ENCODE measurements at places on chromosomes 4 and X.

DNA sequence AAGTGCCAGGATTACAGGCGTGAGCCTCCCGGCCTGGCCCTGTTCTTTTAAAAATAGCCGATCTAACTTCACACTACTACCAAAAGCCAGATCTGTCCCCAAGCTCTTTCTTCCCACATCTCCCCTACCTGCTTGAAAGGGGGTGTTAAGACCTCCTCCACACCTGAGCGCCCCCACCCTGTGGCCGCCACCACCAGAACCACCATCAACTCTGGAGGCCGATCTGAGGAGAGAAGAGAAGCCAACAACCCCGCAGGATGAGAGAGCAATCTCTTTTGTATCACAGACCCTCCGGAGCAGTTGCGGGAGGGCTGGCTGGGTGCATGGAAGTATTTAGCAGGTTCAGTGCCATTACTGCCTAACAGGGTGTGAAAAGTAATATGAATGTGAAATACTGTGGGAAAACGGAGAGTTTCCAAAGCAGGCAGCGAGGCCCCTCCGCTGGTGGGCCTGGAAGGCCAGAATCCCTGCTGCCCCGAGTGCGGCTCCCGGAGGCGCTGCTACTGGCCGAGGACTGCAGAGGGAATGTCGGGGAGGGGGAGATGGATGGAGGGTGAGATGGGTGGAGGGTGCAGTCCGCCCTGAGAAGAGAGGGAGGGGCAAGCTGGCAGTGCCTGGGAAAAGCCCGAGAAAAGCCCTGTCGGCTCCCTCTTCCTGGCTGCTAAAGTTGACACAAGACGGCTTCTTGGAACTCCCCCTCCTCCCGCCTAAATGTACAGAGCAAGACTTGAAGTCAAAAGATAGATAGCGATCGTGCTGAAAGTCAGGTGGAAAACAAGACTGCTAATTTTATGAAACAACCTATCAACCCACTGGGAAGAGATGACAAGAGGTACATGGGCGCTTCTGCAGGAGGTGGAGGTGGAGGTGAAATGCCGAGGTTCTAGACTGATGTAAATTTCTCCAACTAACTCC is 22.3 kb downstream of the HAND2 start:
- DNase-seq: no peak

DNA sequence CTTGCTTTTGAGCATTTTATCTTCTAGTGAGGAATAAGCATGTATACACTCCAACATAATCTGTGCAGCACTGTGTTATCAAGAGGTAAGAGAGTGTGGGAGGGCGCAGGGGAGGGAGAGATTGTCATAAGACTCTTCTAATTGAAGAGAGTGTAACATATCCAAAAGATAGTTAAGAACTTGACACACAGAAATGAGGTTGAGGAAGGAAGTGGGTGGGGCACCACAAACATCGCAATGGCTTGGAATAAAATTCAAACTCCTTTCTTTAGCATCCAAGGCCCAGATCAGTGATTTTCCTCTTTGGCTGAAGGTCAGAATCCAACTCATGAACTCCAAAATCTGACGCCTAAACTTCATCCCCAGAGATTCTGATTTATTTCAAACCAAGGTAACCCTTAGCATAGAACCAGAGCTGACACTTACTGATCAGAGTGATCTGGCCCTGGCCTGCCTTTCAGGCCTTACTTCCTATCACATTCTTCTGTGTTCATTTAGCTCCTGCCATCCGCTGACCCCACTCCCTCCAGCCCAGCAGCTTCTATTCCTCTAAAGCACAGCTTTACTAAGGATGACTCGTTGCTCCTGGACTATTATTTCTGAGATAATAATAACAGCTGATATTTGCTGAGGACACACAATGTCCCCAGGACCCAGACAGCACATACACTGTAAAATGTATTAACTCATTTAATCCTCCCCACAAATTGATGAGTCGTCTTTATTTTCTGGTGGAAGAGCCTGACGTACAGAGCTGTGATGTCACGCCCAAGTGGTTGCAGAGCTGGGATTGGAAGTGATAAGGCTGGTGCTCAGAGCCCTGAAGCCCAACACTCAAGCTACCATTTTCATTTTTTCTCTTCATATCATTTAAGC is 10.6 kb upstream of the CTSO start:
- no peak for DNase-seq

DNA sequence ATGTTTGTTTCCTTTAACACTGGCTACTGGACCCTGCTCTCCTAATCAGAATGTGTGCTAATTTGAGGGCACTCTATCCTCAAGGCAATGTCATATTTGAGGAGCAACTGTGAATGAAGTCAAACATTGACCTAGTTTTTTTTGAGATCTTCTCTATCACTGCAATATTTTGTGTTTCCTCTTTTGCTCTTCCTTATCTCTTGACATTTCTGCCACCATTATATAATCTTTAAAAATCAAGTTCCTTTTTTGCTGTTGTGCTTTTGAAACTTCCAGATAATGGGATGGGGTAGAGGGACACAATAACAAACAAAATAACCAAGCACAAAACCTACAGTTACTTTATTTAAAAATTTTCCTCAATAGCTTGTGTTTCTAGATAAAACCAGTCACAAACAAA is 7.4 kb upstream of the WDFY3 start:
- no peak for DNase-seq

- no peak for DNase-seq
These were observed 48.7 kb upstream of the STX18 start for GRCh38 chr4:4590546-4590945.

- no peak for DNase-seq
These were observed 1.8 kb upstream of the PRPS1 start for GRCh38 chrX:107626481-107626880.

DNA sequence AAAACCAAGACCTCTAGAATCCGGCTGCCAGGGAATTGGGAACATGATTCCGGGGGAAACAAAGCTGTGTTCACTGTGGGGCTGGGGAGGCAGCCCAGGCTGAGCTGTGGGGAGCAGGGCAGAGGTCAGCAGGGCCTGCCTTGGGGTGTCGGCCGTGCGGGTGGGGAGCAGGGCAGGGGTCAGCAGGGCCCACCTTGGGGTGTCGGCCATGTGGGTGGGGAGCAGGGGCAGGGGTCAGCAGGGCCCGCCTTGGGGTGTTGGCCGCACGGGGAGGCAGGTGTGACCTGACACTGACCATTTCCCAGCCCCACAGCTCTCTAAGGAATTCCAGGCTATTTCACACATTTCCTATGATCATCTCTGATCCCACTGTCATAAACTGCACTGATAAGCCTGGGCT is 45.6 kb upstream of the CPLX1 start:
- DNase-seq: no peak

DNA sequence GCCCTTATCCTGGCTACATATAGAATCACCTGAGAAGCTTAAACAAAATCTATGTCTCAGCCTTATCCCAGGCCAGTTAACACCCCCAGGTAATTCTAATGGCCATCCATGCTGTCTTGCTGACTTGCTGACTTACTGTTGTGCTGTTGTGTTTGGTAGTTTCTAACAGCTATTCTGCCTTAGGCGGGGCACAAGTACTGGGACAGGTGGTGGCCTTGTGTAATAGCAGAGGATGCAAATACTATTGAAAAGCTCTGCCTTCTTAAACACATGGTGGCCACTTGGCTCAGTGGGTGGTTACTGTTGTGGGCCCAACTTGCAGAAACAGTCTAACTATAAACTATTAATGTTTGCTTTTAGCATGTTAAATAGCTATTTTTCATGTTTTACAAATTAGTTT is 56.2 kb downstream of the CDS1 start:
- no peak for DNase-seq

DNA sequence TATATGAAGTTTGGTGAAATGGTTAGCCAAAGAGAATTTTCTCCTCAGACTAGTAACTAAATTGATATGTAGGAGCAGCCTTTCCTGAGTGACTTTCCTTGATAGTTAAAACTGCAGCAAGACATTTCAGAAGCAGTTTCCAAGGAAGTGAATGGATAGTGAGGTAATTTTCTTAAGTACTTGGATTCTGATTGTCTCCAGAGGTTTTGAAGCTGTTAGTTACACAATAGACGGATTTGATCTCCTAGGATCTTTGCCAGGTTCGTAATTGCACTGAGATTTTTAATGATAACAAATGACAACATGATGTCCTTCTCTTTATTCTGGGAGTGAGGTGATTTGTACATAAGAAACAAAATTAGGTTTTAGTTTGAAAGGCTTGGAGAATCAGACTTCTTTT is 29.2 kb downstream of the PRRG1 start:
- no peak for DNase-seq

- DNase-seq: no peak
These were observed 228.1 kb upstream of the ANXA3 start for GRCh38 chr4:78323439-78323838.

DNA sequence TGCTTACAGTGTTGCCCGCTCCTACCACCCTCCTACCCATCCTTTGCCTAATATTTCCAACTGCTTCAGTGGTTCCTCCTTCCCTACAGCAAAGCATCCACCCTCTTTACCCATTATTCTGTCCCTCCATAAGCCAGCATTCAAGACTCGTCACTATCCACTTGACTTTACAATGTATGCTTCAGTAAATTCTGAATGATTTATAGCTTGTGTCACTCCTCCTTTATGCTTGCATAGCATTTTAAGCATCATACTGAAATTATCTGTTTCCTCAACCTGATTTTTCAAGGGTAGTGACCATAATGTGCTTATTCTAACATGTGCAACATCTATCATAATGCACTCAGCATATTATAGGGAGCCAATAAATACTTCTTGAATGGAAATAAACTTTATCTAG is 365.5 kb downstream of the RAB28 start:
- DNase-seq: no peak

DNA sequence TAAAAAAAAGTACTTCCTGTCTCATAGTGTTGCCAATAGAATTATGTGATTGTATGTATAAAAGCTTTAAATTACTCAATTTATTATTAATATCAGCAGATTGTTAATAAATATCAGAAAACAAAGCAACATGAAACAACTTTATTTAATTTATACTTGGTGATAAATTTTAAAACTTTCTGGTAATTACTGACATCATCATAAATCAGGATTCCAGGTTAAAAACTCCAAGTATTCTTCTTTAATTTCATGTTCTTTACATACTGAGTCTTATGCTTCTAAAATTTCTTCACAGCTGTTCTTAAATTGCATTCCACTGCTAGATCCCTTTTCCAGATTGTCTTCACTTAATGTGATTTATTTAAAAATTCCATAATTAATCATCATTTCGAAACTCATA is 1224.5 kb downstream of the PCDH18 start:
- no peak for DNase-seq

DNA sequence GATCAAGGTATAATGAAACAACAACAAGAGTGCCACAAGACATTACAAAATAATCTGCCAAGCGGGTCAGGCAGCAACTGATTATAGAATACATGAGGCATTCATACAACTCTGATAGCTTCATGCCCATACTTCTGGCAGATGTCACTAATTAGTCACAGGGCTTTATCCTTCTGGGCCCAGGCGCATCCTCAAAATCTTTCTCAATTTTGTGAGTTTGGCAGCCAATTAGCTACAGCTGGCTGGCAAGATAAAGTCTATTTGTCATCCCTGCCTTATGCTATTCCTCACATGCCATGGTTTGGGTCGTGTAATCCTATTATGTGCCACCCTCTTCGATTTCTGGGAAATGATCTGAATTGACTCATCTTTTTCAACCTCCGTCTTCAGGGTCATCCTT is 254.3 kb downstream of the PACRGL start:
- no peak for DNase-seq

- no peak for DNase-seq
These were observed 810.9 kb upstream of the TENM3 start for GRCh38 chr4:181432335-181432734.

GRCh38 chr4:156619154-156619934 is 352.3 kb downstream of the PDGFC start:
- no peak for DNase-seq

DNA sequence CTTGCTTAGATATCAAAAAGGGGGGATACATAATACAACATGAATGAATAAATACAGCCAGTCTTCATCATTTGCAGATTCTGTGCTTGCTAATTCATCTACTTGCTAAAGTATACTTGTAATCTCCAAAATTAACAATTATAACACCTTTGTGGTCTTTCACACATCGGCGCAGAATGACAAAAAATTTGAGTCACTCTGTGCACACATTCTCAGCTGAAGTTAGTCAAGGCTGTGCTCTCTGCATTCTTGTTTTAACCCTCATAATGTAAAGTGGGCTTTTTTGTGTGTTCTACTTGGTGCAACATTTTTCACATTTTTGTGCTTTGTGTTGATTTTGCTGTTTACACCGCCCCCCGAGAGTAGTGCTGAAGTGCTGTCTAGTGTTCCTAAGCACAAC is 65.8 kb upstream of the GPRIN3 start:
- DNase-seq: no peak

DNA sequence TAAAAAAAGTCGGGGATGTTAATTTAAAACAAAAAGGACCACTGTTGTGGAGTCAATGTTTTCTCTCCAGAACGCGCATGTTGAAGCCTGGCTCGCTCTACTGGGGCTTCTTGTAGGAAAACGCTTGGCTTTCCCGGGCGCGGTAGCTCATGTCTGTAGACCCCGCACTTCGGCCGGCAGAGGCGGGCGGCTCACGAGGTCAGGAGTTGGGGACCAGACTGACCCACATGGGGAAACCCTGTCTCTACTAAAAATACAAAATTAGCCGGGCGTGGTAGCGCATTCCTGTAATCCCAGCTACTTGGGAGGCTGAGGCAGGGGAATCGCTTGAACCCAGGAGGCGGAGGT is 15.6 kb downstream of the NELFA start:
- no peak for DNase-seq

DNA sequence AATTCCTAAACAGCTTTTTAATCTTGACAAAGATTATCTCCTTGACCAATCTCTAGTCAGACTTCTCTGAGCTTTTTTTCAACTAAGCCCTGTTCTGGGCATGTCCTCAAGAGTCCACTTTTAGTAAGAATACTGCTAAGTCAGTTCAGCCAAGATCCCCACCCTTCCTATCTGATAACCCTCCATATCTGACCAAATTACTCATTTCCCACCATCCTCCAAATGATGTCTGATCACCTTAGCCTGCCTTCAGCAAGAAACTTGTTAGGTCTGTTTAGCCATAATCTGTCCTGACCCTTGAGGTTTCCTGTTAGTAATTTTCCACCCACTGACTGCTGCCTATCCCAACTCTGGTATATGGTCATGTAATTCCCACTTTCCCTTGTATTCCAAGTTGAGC is 65.2 kb downstream of the FAM13A start:
- no peak for DNase-seq

- no peak for DNase-seq
These were observed 597.0 kb downstream of the PCDH18 start for GRCh38 chr4:136935305-136935704.

DNA sequence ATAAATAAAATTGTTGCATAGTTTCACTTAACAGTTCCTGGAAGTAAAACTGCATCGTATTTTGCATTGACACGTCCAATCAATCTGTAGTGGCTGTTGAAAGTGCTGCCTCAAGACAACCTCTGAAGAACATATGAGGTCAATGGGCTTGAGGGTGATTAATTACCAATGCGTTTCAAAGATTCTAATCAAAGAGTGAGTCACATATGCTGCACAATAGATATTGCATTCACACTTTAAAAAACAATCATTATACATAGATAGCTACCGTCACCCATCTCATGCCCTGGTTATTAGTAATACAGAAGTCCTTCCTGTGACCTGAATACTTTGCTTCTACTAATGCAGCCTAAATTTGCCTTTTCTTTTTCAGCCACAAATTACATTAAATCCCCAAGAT is 743.3 kb upstream of the SLIT2 start:
- no peak for DNase-seq

GRCh38 chrX:10017872-10018271 is 50.7 kb downstream of the CLDN34 start:
- no peak for DNase-seq

All from suppressor macrophage treated with lipopolysaccharide for 1 hour (primary cell).